NCI-H146 (cell line): ENCODE measurements at places on chromosomes 16 and 17.

DNA sequence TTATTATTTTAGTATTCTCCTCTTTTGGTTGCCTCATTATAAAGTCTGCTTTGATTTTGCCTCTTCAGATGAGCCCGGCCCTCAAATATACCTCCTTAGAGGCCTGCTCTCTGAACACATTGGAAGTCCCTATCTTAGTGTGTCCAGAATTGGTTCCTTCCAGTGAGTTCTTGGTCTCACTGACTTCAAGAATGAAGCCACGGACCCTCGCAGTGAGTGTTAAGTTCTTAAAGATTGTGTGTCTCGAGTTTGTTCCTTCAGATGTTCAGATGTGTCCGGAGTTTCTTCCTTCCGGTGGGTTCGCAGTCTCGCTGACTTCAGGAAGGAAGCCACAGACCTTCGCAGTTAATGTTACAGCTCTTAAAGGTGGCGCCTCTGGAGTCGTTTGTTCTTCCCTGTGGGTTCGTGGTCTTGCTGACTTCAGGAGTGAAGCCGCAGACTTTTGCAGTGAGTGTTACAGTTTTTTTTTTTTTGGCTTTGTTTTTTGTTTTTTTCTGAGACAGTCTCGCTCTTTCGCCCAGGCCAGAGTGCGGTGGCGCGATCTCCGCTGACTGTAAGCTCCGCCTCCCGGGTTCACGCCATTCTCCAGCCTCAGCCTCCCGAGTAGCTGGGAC is 45.8 kb upstream of the NOS2 start:
- DNase-seq: no peak

DNA sequence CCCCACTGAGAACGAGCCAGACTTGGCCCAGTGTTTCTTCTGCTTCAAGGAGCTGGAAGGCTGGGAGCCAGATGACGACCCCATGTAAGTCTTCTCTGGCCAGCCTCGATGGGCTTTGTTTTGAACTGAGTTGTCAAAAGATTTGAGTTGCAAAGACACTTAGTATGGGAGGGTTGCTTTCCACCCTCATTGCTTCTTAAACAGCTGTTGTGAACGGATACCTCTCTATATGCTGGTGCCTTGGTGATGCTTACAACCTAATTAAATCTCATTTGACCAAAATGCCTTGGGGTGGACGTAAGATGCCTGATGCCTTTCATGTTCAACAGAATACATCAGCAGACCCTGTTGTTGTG is 631 bp downstream of the BIRC5 start:
- no peak for DNase-seq

- no peak for DNase-seq
These were observed 15.6 kb upstream of the BCAR1 start for GRCh38 chr16:75266738-75267630.

GRCh38 chr16:4487955-4488498 is 11.8 kb downstream of the HMOX2 start:
- no peak for DNase-seq
